ENCODE measurements at places on chromosomes 3 and 15. TPM values are rescaled to one million over a fixed set of nuclear protein-coding genes. Genes with fewer than 3 reads are reported as not detected.

Gene COL6A6
- total RNA-seq: not detected

Gene GPR27
- total RNA-seq: 0.51 TPM

Gene EPHA6
- not detected for total RNA-seq

Gene NR1I2
- total RNA-seq: not detected

Gene C15orf62
- total RNA-seq: 0.56 TPM

Gene PARP15
- total RNA-seq: 43.5 TPM

Gene LPCAT4
- 88.5 TPM for total RNA-seq

Gene SNX22
- 0.51 TPM for total RNA-seq

Gene TMCO5A
- total RNA-seq: not detected

Gene EEFSEC
- total RNA-seq: 15.9 TPM

Gene WDR76
- total RNA-seq: 61.4 TPM

Gene ZFAND6
- total RNA-seq: 59.2 TPM

Gene ECT2
- total RNA-seq: 43.6 TPM

Gene CLDN18
- not detected for total RNA-seq

Gene SLC6A11
- not detected for total RNA-seq

Gene SAMD7
- not detected for total RNA-seq

Data from T-helper 1 cell treated with Interleukin-12 subunit alpha and Interleukin-12 subunit beta and Interleukin-4 antibody, amounts not matched to agents 30 ng/mL and 1 ng/mL, for 36 hours (primary cell).